Skin of body (tissue), 3 donors: ENCODE measurements at places on chromosomes 5 and 9. TPM values are rescaled to one million over a fixed set of nuclear protein-coding genes. Genes with fewer than 3 reads are reported as not detected.

Gene PCDHGB3
- 4.3 TPM for total RNA-seq

Gene ODF2
- 23.0 TPM for total RNA-seq

Gene CRHBP
- 0.20 TPM for total RNA-seq

Gene MSH3
- total RNA-seq = 19.3 TPM

Gene GFPT2
- 7.5 TPM for total RNA-seq

Gene CCL27
- 7.6 TPM for total RNA-seq

GRCh38 chr9:87471746-87472145 lies 25.9 kb upstream of the DAPK1 start:
- no peak for DNase-seq

DNA sequence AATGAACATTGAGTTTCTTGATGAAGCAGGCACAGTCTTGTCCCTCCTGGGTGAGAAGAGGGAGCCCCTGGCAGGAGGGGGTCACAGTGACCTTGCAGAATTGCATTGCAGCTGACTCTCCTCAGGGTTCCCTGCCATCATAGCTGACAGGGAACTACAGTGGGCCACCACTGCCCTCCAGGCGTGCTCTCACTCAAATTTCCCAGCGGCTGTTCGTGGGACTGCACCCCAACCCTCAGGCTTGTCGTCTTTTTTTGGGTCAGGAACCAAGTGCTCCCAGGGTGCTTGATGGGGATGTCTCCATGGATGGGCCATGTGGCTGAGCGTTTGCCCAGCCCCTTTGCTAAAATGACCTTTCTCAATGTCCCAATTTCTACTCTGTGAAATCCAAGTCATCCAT lies 215.8 kb downstream of the MELK start:
- no peak for DNase-seq

DNA sequence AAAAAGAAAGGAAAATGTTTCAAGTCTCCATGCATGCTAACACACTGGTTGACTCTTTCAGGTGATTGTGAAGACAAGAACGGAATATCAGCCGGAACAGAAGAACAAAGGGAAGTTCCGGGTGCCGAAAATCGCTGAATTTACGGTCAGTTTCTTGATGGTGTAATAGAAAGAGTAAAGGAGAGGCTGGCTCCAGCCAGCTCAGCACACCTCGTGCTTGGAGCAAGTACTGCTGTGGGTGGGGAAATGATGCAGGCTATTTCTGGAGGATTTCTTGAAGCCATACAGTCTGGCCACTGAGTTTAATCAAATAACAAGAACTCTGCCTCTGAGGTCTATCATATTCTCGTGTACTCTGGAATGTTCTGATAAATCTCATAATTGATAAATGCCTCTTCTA lies 18.7 kb downstream of the NSG2 start:
- no peak for DNase-seq

DNA sequence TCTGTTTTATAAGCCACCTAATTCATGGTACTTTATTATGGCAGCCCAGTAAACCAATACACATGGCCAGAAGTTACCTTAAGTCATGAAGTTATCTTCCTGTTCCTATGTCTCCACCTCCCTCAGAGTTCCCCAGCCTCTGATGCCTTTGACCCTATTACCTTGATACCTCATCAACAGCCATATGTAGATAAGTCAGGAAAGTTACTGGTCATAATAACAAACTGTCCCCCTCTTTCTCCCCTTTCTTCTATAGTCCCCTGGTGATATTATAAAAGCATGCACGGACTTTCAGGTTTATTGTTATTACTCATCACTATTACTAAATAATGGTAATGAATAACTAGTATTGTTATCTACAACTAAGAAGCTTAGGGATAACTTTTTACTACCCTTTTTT lies 168.9 kb upstream of the FER start:
- DNase-seq = no peak

GRCh38 chr9:89802781-89803355 lies 198.1 kb downstream of the GADD45G start:
- peak; percentile 57 for DNase-seq

DNA sequence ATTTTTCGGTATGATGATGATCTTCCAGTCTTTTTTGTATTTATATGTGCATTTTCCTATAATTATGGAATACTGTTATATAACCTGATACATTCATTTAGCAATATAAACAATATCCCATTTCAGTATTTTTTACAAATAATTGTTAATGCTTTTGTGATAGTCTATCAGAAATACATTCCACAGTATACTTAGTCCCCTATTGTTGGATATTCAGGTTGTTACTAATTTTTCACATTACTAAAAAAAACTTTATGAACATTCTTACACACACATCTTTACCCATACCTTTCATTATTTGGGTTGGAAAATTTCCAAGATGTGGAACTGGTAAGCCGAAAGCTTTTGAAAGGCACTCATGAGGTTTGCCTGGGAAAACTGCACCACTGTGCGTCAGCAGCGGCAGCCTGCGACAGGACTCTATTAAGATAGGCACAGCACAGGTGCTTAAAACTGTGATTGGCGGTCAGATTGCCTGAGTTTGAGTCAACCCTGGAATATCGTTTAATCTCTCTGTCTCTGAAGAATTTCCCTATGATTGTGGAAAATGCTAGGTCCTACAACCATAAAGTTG lies 147.5 kb upstream of the ERCC6L2 start:
- DNase-seq = no peak

GRCh38 chr9:2966565-2967300 lies 122.8 kb upstream of the PUM3 start:
- peak; percentile 86 for DNase-seq

DNA sequence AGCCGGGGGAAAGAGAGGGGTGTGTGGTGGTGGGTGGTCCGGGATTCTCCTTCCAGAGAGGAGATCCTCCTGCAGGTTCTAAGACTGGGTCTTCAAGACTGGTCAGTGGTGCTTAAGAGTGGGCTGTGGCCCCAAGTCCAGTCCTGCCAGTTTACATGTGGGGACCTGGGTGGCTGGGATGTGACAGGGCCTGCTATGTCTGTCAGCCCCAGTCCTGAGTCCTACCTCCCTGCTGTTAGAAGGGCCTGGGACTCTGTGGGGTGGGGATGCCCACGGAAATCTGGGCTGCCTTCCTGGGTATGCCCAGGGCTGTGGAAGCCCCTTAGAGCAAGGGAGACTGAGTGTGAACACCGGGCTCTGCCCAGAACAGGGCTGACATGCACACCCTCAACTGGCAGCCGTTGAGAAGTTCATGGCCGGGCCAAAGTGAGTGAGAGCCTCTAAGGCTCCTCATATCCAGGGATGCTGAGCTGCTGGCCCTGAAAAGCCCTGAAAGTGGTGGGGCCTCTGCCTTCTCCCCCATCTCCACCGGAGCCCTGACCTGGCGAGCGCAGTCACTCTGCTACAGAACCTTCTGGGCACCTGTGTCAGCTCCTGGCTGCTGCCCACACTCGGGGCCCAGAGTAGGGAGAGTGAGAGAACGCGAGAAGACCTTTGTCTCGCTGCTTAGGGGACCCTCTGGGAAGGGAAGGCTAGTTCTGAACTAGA lies 1.7 kb downstream of the PHF2 start:
- no peak for DNase-seq

DNA sequence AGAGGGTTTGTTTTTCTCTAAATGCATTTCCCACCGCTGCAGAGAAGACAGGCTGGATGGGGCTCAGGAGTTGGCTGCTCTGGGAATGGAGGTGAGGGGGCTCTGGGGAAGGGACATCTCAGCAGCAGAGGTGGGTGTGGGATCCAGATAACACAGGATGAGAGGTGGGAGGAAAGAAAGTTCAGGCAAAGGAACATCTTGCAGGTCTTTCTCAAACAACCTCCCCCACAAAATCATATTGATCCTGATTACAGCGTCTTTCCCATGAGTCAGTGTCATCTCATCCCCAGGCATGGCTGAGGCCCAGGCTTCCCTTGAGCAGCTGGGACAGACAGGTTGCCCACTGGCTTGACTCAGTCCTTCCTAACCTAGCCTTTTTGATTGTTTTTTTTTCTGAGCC lies 11.3 kb upstream of the ACSL6 start:
- DNase-seq = no peak

GRCh38 chr9:95940265-95940664 lies 64.8 kb downstream of the ERCC6L2 start:
- no peak for DNase-seq

DNA sequence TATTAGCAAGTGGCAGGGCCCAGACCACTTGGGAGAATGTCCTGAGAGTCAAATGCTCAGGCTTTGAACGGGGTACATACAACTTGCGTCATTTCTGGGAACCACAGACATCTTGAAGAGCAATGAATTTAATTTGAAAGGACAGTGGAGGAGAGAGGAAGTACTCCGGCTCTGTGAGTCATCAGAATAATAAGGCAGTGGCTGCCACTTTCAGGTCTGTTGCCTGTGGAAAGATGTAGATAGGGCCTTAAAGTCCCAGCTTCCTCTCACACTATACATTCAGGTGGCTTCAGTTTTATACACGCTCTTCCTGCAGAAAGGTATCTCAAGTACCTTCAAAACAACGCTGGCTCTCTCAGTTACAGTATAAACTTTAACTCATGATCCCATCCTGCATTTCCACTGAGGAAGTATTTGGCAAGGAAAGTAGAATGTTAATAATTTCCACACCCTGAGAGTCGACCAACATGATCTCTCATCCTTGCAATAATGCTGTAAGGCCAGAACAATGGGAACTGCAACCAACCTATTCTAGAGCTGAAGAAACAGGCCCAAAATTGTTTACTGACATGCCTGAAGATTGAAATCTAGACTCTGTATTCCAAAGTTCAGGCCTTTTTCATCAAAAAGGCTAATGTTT lies 6.8 kb upstream of the PRUNE2 start:
- no peak for DNase-seq

DNA sequence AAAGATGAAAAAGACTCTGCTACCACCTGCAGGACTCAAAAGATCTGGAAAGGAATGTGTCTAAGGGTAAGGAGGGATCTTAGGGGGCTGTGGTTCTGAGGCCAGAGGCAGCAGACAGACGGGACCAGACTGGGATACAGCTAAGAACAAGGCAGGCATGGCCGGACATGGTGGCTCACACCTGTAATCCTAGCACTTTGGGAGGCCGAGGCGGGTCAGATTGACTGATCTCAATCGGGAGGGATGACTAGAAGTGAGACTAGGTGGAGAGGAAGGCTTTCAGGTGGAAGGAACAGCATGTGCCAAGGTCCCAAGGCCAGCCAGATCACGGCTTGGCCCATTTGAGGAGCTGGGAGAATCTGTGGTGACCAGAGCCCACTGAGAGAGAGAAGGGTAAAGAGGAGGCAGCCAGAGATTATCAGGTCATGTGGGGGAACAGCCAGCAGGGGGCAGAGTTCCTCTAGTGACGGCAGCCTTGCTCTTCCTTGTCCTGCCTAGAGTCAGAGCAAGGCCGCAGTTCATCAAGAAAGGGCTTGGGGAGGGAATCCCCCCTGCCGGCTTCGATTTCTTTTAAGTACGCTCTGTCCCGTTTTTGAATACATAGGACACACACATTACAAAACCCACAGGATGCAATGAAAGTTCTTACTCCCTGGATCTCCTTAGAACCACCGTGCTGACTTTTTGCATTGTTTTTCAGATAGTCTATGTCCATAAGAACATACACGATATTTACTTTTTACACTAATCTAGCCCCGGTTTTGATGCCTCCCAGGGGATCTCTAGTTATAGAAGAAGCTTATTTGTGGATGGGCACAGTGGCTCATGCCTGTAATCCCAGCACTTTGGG lies 2.6 kb upstream of the OLFML2A start:
- DNase-seq = peak; percentile 56

GRCh38 chr5:87278590-87279100 lies 11.0 kb downstream of the RASA1 start:
- DNase-seq = no peak

GRCh38 chr5:74542482-74542881 lies 98.0 kb downstream of the ENC1 start:
- DNase-seq = no peak

- DNase-seq = no peak
These were observed 158.5 kb downstream of the FSTL4 start for GRCh38 chr5:133453831-133454230.

DNA sequence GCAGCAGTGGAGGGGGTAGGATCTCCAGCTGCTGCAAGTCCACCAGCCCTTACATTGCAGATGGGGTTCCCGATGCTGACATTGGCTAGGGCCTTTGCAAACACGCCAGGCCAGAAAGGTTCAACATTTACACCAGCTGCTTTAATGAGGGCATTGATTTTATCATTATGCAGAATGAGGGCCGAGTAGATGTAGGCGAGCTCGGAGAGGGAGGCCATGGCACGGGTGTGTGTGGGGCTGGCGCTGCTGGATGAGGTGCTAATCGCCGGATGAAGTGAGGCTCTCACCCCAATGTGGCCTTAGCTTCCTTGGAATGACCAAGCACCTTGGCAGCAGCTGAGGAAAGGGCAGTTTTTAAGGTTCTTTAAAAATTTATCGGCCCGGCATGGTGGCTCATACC lies 27.4 kb downstream of the PHAX start:
- DNase-seq = no peak

DNA sequence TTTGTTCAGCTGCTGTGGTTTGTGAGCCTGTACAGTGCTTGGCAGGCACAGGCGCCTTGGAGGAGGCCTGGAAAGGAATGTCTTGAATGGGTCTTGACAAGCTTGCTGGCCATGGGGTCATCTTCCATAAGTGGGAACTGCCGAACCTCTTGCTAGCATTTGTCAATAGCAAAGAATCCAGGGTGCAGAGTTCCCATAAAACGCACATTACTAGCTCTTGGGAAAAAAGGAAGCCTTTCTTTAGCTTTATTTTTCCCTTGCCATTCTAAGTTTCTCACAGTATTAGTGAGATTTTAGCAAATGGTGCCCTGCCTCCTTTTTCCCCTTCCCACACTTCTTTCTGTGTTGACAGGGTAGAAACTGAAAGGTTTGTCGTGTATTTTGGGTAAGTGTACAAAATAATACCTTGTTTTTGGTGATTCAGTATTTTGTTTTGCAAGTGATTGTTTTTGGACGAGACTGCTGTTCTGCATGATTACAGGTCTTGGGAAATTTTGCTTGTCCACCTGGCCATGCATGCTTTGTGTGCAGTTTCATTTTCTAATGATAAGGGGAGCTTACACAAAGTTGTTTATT lies 82.0 kb downstream of the ADGRV1 start:
- peak; percentile 52 for DNase-seq

GRCh38 chr5:38249812-38250211 lies 8.5 kb upstream of the EGFLAM start:
- DNase-seq = no peak

DNA sequence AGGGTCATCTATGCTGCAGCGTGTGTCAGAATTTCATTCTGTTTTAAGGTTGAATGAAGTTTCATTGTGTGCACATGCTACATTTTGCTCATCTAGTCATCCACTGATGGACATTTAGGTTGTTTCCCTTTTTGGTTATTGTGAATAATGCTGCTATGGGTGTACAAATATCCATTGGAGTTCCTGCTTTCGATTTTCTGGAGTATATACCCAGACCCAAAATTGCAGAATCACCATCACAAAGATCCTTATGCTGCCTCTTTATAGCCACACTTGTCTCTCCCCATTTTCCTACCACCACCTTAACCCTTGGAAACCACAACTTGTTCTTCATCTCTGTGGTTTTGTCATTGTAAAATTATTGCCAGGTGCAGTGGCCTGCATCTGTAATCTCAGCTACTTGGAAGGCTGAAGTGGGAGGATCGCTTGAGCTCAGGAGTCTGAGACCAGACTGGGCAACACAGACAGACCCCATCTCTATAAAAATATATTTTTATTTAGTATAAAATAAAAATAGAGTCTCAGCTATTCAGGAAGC lies 166.2 kb downstream of the HSD17B3 start:
- DNase-seq = no peak
